WTC11 (cell line): ENCODE measurements at places on chromosomes 2 and 18. TPM values are rescaled to one million over a fixed set of nuclear protein-coding genes. Genes with fewer than 3 reads are reported as not detected.

TMEM169 gene
- 1.8 to 3.5 TPM (median 3.3 TPM) in 3 replicates for total RNA-seq

GRHL1 gene
- total RNA-seq, result 2.7 to 5.0 TPM (median 4.7 TPM) in 3 replicates

FOXI3 gene
- 13.4 to 14.0 TPM (median 13.5 TPM) in 3 replicates for total RNA-seq

SLC14A1 gene
- total RNA-seq, result not detected in 3 replicates

SLC5A7 gene
- 0.05 TPM in 1 of 3 replicates, not detected in the others for total RNA-seq

- DNase-seq, result no peak
- H3K4me3 ChIP-seq, result no peak overlapping the region
- no peaks in the 10 kb centered on the region for H3K4me1 ChIP-seq
These were observed 118.3 kb upstream of the NETO1 start for GRCh38 chr18:72986103-72986502.
